ENCODE measurements at places on chromosomes 5 and 9.

DNA sequence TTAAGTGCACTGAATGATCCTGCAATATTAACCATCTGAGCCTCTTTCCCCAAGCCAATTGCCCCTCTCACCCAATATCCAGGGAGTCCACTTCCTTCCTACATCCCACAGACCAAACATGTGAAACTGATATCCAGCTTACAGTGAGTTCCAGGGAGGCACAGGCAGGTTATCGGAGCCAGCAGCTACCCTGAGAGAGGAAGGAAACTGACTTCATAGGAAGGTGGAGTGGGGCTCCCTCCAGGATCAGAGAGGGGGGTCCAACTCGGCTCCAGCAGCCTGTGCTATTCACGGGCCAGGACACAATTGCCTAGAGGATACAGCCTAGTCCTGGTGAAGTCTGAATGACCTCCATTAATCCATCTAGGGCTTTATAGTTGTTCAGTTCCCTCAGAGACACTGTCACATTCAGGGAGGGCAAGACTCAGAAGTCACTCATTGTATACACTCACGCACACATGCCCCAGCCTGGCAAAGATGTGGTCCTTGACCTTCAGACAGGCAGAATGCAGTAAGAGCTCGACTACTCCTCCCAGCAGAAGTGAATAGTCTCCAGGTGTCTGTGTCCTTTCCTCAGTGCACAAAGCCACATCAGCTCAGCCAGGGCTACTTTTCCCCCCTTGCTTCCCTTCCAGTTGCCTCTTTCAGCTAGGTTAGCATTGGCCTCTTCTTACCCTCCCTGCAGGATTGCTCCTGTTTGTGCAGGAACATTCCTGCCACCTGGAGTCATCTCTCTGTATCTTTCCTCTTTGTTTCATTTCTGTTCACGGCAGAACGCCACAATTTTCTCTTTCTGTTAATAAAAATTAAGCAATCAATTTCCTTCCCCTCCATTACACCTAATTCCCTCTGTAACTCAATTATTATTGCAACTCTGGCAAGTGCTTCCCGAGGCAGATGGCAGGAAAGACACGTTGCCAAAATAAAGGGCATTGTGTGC, 501.7 kb downstream of the ARHGEF28 start:
- no peak for DNase-seq

- DNase-seq: no peak
Measured at GRCh38 chr9:136119061-136119882, 597 bp upstream of the TMEM250 start.

GRCh38 chr9:133101356-133102189, 19.5 kb downstream of the RALGDS start:
- DNase-seq: no peak

DNA sequence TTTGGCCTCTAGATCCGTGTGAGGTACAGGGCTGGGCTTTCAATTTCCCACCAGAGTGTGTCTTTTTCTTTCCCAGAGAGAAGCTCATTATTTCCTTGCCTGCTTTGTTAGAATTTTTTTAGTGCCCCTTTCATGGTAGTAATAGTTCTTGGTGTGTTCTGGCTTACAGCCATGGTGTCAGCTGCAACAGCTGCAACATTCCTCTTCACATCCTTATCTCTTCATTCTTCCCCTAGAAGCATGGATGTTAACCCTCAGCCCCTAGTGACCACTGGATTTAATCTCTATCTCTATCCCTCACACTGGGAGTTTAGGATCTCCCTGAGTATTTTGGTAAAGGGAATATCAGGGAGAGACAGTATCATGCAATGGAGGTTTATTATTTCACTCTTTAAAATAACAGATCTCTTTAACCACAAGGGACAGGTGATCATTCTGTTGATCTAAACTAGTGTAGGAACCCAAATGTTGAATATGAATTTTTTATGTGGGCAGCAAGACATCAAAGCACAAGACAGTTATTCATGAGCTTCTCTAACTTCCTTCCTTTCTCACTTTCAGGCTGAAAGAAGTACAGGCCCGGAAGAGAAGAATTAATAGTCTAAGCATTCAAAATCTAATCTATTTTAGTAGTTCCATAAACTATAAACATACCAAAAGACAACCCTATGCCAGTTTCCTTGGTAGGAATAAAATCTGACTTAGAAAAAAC, 160.2 kb downstream of the FAM170A start:
- DNase-seq: no peak

- no peak for DNase-seq
Measured at GRCh38 chr5:57338068-57338867, 144.3 kb downstream of the ACTBL2 start.

DNA sequence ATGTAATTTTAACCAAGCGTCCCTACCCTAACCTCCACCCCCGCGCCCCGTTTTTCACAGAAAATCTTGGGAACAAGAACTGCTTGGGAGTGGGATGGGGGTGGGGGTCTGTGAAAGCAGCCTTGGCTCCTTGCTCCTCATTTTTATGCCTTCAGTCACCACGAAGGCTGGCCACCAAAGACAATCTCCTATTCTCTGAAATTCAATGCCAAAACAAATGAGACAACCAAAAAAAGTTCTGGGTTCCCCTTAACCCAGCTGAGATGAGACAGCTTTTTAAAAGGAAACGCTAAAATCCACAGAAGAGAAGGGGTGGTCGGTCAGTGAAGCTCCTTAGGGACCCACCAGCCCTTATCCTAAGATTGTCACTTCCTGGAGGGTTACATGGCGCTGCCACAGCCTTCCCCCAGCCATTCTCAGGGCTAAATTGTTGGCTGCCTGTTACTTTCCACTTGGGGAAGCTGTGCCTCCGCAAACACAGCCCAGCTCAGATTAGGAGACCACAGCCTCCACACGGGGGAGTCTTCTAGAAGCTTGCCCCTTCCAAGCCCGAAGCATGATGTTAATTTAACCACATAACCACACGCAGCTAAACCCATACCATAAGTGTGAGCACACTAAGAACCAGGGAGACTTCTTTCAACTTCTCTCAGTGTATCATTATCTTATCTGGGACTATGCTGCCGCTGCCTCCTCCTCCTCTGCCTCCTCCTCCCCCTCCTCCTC, 136.3 kb downstream of the FOXD1 start:
- no peak for DNase-seq

DNA sequence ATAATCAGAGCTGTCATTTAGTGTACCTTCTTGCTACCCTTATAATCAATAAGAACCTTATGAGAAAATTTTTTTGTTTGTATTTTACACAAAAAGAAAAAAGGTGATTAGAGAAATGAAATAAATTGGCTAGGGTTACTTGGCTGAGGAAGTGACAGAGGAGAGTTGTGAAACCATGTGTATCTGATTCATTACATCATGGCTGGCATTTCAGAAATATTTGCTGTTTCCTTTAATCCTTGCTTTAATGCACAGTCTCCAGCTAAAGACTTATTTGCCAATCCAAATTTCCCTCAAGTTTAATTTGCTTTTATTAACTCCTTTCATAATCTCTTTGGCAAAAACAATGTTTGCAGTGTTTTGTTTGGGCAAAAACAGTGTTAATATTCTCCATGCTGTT, 543.1 kb downstream of the KIF4B start:
- DNase-seq: no peak

GRCh38 chr5:149907828-149908227, 36.8 kb downstream of the PDE6A start:
- no peak for DNase-seq

DNA sequence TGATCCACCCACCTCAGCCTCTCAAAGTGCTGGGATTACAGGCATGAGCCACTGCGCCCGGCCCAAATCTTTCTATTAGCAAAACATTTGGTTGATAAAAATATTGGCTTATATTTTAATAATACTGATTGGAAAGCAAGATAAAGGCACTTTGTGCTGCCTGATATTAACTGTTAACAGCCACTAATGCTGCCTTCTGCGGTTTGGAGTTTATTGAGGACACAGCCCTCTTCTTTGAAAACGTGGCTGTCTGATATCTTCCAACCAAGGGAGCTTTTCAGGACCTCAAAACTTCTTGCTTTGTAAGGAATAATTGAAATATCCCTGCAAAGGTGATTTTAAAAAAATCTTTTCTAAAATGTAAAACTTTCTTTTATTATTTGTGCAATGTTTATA, 94.0 kb downstream of the IQGAP2 start:
- DNase-seq: no peak

DNA sequence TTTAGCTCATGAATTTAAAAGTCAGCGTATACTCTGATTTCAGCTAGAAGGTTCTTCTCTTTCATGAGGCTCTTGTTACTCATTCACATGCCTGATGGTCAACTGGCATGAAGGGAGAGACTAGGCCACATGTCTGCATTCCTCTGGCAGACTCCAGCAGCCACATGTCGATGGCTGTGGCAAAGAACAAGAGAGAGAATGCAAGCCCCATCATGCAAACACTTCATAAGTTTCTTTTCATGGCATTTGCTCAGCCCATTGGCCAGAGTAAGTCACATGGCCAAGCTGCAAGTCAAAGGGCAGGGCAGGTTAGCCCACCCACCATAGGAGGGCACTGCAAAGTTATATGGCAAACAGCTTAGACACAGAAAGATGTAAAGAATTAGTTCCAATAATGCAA, 5.4 kb downstream of the KCNV2 start:
- DNase-seq: no peak

DNA sequence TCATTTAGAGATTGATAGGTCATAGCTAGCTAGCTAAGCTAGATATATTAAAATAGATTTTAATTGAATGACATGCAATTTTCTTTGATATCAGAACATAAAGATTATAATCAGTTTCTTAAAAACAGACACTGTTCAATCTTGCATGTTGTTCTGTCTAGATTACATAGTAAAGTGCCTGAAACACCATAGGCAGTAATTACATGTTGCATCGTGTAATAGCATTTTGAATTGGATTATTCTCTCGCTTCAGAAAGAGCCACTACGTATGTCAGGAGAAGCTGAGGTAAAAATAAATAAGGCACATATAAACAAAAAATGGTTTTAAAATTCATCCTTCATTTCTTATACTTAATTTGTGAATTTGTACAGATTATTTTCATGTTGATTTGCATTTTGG, 148.0 kb upstream of the CDH12 start:
- no peak for DNase-seq

- no peak for DNase-seq
Measured at GRCh38 chr9:124419832-124420489, 4.7 kb upstream of the PSMB7 start.

DNA sequence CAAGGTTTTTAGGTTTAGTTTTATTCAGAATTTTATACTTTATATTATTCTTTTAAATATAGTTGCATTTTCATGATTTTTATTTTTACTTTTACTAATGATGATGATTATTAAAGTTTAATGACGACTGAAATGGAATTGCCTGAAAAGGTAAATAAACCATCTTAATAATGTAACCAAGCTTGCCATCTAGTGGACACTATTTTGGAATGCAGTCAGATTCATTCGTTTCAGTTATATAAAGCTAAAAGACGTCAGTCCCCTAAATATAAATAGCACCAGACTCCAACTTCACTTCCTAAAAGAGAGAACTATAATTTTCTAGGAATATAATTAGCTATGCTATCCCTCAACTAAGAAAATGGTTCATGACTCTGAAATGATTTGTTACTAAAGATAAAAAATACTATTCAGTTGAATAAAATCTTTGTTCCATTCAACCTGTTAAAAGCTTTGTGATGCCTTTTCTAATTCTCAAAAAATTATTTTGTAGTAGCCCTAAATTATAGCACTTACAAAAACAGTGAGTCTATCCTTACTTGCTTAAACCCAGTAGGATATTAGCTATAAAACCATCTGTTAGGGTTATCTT, 19.9 kb downstream of the ABITRAM start:
- DNase-seq: no peak

- DNase-seq: no peak
Measured at GRCh38 chr5:158553962-158554336, 545.8 kb downstream of the EBF1 start.

DNA sequence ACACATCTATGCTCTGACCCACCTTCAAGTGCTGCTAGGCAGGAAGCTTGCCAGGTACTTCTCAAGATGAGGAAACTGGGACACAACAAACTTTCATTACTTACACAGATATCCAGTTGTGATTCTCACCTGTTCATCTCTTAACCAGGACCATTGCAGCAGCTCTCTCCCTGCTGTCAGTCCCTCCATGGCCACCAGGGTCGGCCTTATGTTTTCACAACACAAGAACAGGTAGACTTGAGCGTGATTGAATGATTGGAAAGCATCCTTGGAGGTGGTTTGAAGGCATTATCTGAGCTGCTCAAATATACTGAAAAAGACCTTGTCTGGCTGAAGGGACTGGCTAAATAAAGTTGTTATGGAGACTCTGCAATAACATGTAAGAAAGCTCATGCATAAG, 94.4 kb downstream of the MTREX start:
- no peak for DNase-seq

DNA sequence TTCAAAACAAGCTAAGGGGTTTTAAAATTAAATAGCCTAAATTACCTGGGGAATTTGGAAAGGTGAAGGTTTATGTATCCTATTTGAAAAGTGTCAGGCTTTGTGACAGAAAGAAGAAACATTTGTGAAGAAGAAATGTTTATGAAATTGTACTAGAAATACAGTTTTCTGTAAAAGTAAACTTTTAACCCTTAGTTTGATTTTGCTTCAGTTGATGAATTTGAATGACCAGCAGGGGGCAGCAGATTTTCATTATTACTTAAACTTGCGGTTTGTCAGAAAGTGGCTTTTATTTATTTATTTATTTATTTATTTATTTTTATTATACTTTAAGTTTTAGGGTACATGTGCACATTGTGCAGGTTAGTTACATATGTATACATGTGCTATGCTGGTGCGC, 58.1 kb downstream of the NNT start:
- no peak for DNase-seq

- no peak for DNase-seq
Measured at GRCh38 chr5:179194941-179195381, 134.8 kb downstream of the ZNF354C start.

DNA sequence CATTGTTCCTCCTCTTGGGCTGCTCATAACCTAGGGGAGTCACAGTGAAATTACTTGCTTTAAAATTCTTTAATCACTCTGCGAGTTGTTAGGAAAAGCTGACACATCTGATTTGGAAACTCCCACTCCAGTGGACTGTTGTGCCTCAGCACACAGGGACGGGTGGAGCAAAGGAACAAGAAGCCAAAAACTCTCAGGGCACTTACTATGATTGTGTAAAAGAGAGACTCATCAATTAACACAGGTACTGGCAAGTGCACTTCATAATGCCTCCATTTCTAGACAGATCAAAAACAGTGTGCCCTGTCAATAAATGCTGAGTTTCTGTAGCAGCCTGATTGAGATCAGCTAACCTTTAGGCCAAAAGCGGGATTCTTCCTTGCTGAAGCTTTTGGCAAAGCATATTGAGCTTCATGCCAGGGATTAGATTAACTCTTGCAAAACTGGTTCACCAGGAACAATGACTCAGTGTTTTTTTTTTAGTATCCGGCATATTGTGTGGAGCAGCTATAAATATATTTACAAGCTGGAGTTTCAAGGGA, 55.9 kb downstream of the TMC1 start:
- DNase-seq: no peak

- DNase-seq: no peak
Measured at GRCh38 chr9:99305820-99306811, 84.0 kb downstream of the SEC61B start.

- no peak for DNase-seq
Measured at GRCh38 chr5:173808079-173808808, 79.9 kb upstream of the CPEB4 start.

- no peak for DNase-seq
Measured at GRCh38 chr5:62271870-62272269, 34.1 kb upstream of the KIF2A start.

GRCh38 chr9:137590123-137590468, 216 bp downstream of the ZMYND19 start:
- no peak for DNase-seq

Measured in esophagus squamous epithelium (tissue), 5 donors.